ENCODE measurements at places on chromosomes 3 and 15.

DNA sequence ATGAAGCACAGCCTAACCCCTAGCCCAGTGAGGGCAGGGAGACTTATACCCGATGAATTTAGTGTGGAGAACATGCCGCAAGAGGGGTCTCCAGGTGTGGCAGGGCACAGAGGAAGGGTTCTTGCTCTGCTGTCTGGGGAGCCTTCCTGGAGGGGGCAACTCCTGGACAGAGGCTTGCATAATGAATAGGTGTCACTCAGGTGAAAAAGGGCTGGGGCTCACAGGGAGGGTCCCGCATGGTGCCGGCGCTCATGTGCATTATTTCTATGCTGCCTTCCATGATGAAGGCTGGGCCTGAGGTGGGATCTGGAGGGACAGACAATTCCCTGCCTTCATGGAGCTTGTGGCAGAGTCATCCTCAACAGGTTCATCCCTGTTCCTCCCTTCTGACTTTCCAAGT lies 51.5 kb downstream of the ITGA11 start:
- DNase-seq = no peak

DNA sequence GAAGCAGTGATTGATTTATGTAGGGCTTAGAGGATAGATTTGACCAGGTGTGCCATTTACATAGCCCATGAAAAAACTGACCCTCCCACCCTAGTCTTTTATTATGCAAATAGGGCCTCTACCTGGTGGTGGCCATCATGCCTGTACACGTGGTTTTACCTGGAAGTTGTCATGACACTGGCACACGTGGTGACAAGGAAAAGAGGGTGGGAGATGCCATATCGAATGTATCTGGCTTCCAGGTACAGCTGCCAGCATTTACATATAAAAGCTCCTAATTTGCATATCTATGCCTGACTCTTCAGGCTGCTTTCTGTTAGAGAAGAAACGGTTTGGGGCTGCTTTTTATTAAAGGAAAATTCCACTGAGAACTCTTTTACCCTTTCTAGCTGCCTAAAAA lies 35.0 kb upstream of the DNAJC13 start:
- no peak for DNase-seq

- no peak for DNase-seq
These were observed 328.5 kb downstream of the MECOM start for GRCh38 chr3:169334991-169335390.

DNA sequence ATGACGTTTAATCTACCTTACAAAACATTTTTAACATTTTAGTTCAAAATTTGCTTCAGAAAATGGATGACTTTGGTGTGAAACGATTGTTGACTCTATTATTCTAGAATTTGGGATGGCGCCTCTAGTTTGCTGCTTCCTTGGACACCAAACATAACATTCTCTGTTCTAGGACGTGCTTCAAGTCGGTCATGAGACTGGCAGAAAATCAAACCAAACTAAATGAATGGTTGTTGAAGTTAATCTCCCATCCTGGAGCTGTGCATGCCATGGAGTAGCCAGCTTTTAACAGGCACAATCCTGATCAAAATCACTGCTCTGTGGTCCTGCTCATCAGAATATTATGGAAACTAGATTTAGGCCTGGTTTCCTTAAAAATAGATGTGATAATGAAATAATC lies 9.6 kb upstream of the LRRFIP2 start:
- no peak for DNase-seq

DNA sequence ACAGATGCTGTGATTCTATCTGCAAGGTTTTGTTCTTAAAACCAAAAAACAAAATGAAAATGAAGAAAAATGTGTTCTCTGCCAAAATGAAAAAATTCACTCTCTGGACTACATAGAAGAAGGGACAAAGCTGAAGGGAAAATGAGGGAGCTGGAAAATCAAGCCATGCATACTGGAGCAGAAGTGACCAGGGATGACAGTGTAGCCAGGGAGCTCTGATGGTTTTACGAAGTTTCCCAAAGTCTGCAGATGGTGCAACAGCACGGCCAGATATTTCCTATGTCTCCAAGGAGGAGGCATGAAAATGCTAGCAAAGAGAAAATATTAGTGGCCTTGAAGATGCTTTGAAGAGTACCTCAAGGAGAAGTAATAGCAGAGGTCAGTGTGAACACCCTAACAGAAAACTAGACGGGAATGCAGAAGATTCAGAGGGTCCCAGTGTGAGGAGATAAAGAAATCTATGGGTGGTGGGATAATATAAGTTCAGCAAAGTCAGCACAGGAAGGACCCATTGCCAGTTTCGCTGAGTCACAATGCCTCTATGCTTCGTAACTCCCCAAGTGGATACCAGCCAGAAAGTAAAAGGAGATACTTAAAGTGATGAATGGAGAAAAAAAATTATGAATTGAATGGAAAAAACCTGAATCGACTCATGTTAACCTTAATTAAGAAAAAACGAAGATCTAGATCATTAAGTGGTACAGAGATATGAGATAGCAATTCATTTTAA lies 39.0 kb upstream of the POMGNT2 start:
- DNase-seq = peak; percentile 25

DNA sequence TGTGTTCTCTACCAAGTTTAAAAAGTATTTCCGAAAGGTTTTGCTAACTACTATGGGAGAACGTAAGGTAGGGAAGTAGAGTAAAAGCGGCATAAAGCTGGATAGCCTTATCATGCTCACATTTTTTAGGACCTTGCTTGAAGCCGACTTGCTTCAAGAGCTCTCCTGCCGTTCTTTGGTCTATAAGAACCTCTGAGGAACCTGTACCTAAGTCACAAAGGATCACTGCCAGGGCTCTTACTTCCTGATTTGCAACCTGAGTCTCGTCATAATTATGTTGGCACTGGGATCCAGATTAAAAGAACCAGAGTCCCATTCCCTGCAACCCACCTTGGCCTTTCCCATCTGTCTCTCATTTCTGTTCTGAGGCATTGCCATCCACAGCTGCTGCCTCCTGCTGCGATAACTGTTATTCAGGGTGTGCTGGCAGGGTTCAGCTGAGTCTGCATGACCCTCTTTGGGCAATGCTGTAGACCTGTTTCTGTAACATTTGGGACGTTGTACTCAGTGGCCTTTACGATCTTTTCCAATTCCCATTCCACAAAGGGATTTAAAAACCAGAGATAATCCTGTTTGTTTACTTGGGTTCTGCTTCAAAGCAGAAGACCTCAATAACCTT lies 131.0 kb upstream of the UMPS start:
- no peak for DNase-seq

DNA sequence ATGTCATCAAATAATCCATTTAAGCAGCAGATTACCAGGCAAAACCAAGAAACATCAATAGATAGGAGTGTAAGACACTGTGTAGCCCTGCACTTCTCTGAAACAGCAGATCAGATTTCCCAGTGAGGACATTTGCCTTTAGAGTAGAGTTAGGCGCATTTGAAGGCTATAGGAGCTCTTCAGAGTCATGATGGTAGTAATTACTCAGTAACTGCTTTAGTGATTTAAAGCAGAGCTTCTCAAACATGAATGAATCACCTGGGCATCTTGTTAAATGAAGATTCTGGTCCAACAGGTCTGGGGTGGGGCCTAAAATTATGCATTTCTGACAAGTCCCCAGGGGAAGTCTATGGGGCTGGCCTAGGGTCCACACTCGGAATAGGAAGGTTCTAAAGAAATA lies 36.9 kb downstream of the THRB start:
- DNase-seq = no peak

DNA sequence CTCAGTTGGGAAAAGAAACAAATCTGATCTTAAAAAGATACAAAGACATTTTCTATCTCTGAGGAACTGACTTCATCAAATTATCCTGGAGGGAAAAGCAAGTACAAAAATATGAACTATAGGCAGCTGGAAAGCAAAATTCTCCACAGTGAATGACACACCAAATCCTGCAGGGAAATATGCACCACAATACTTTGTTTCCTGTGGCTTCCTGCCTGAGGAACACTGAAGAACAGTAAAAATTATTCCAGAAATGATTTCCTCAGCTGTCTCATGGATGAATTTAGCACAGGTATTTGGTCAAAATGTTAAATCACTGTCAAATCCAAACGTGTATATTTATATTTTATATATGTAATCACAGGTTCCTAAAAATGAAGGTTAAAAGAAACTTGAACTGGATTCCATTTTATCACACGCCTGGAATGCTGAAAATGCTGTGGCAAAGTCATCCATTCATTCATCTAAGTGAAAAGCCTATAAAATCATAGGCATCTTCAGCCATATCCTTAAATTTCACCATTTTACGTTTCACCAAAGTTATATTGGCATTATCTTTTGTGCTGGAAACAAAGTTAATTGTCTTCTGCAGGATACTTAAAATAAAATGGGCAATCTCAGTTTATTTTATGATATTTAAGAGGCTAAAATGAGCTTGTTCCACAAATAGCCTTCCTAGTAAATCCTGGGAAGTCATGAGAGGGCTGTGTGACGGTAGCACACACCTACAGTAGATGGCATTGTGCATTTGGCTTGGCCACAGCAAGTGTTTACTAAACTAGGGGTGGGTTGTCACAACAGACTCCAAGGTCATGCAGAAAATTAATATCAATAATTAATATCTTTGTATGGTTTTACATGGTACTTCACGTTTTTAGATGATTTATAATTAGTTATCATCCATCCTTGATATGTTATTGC lies 19.3 kb upstream of the TSC22D2 start:
- peak; percentile 21 for DNase-seq

GRCh38 chr3:108122276-108122675 lies 31.4 kb upstream of the CD47 start:
- no peak for DNase-seq

DNA sequence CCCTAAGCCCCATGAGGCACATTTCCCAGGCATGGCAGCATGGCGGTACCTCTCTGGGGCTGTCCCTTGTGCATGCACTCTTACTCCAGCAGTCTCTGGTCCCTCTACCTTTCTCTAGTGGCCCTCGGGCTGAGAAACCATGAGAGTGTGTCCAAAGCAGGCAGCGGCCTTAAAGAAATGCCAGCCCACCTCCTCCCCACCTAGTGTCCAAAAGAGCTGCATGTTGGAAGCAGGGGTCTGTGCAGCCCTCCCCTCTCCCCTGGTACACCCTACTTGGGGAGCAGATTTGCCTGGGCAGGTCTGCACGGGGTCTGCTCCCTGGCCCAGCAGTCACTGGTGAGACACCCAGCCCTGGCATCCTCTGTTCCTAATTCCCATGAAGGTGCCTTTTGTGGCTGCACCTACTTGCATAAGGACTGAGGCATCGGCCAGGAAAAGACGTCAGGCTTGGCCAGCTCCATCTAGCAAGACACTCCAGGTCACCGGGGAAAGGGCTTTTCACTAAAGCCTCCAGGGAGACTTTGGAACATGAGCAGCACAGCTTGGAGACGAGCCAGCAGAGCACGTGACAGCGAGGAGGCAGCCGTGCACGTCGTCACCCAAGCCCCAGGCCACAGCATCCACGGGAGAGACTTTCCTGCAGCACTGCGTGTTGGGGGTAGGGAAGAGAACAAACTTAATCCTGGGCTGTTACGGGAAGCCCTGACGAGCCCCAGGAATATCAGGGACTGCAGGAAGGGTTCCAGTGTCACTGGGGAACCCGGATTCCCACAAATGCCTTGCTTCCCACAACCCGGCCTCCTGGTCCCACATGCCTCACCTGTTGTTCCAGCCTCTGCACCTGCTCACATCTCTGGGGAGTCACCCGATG lies 38.8 kb downstream of the TM2D3 start:
- DNase-seq = peak; percentile 11

DNA sequence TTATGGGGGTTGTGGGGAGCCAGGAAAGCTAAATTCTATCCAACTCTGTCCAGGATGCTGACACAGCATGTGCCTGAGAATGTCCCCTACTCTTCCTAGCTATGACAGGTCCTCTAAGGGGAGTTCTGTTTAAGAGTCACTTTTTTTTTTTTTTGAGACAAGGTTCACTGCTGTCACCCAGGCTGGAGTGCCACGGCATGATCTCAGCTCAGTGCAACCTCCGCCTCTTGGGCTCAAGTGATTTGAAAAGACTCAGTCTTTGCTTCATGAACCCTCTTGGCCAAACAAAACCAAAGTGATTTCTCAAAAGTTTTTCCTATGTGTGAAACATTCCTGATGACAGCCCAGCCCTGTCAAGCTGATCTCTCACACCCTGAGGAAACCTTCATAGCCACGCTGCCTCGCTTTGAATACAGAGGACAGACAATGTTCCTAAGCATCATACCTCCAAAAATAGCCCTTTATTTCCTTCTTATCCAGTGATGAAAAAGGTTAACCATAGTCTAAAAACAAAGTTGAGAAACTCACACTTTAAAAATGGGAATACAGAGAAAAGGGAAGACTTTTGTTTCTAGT lies 105.5 kb upstream of the PROK2 start:
- DNase-seq = no peak

DNA sequence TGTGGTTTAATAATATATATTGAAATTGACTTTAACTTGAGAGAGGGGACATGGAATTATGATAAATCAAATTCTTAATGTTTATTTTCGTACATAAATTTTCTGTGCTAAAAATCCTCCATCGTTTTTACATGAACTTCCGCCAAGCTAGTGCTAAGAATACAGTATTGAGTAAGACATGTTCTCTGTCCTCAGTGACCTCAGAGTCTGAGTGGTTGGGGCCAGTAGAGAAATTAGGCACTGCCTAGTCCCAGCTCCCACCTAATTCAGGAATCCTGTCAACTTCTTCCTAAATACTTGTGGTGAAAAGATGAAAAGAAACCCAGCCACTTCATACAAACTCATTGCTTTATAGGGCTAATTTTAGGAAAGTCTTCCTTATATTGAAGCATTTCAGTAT lies 110.3 kb downstream of the PPP2R3A start:
- DNase-seq = peak; percentile 18

DNA sequence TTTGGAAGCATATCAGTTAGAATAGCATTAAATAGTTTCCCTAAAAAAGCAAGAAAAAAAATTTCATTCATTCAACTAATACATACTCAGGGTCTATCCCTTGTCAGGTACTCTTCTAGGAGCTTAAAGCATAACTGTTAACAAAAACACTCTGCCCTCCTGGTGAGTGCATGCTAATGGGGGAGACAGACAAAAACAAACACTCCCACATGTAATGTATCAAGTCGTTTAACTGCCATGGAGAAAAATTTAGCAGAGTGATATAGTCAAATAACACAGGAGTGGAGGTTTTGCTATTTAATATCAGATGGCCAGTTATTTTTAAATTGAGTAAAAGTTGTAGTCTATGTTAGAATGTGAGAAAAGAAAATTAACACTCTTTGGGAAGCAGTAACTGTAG lies 254.5 kb upstream of the RARB start:
- DNase-seq = no peak

DNA sequence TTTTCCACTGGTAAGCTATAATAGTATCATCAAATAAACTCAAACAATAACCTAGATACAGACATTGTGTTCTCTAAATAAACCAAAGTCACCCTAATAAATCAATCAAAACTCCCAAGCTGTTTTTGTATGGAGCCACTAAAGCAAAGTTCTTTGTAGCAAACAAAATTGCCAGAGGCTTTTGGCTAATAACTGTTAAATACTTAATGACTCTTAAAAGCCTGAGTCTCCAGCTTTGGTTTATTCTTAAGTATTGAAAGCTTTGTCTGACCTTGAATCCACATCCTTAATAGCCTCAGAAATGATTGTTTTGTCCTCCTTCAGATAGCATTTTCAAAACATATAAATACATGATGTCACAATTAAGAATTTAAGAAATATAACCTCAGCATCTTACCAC lies 725.3 kb downstream of the SI start:
- no peak for DNase-seq
